AG20443 (cell line): ENCODE measurements at places on chromosomes 3 and 15.

GRCh38 chr3:6542795-6543194, 318.1 kb upstream of the GRM7 start:
- no peak for DNase-seq

- no peak for DNase-seq
Observed at GRCh38 chr3:179088306-179088705, 16.7 kb upstream of the ZMAT3 start.

DNA sequence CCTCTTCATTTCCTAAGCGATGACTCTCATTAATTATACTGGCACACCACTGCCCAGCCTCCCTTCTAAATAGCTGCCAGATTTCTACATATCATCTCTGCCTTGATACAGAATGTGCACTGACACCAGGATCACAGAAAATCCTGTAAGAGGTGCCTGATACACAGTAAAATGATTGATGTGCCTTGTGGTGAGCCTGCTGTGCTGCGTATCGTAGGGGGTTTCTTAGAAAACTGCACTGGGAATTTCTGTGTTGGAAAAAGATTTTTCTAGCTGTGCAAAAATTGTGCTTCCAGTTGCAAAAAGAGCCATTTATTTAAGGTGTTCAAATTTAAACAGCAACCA, 3.0 kb upstream of the PLCH1 start:
- no peak for DNase-seq

DNA sequence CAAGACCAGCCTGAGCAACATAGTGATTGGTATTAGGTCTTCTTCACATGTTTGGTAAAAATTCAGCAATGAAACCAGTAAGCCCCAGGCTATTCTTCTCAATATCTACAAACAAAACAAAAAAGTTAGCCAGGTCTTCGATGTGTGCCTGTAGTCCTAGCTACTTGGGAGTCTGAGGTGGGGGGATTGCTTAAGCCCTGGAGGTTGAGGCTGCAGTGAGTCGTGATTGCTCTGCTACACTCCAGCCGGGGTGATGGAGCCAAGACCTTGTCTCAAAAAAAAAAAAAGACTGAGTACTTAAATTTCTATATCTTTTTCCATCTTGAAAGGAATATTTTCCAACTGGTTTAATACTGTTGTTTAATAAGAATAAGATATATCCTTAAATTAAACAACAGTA, 106.8 kb downstream of the MBNL1 start:
- no peak for DNase-seq

DNA sequence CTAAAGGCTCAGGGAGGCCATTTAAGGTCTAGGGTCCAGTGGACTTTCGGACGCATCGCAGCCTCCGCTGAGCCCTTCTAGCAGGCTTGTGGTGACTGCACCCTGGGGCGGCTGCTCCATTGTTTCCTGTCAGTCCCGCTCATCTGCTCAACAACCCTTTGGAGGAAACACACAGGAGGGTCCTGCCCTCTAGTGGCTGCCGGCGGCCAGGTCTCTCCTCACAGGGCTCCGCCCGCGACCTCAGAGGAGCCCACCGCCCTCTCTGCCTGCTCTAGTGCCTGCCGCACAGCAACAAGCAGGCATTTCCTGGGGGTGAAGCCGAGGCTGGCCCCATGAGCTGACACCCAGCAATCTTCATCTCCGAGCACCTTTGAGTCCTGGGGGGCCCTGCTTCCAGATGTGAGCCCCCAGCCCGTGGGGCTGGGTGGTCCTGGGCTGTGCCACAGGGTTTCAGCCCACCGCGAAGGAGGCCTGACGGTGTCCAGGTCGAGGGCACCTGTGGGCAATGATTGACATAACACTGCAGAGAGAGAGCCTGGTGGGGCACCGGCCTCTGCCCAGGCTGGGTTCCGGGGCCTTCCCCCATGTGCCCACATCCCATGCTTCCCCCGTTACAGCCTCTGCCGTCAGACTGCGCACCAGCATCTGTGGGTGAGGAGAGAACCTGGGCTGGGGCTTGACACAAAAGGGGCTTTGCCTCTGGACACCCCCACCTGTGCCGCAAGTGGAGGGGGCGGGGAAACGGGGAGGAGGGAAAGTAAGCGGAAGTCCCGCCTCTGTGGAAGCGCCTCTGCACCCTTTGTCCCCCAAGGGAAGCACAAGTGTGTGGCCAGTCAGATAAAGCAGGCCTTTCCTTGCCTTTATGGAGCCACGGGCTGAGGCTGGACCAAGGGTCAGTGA, 27.0 kb upstream of the SFMBT1 start:
- peak; percentile 90 for DNase-seq

GRCh38 chr3:52420388-52420787, 24.5 kb downstream of the SEMA3G start:
- no peak for DNase-seq

DNA sequence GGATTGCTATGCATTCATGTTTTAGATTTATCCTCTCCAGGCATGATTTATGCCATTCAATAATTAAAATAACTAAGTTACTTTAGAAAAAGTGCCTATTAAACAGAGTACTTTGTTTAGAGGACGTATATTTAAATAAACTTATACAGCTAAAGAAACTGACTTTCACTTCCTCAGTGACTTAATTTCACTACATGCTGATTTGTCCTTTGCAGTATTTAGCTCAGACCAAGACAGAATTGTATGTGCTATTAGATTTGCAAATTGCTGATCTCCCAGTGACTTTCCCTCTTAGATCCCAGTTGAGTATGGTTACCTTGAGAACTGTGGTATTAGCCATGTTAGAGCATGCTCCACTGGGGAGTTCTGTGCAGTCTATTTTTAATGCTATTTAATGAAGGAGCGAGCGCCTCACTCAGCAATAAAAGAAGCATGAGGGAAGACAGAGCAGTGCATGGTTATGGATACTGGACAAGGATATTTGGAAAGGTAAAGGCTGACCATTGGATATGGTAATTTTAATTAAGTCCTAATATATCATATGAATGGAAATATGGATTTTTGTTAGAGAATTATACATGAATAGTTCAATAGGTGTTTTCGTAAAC, 2.7 kb downstream of the ARPP21 start:
- no peak for DNase-seq

- no peak for DNase-seq
Observed at GRCh38 chr3:169619793-169620192, 43.7 kb downstream of the MECOM start.

- DNase-seq = no peak
Observed at GRCh38 chr3:146780251-146780650, 175.1 kb upstream of the PLSCR5 start.

- peak; percentile 25 for DNase-seq
Observed at GRCh38 chr3:114846779-114847178, 300.3 kb downstream of the ZBTB20 start.

DNA sequence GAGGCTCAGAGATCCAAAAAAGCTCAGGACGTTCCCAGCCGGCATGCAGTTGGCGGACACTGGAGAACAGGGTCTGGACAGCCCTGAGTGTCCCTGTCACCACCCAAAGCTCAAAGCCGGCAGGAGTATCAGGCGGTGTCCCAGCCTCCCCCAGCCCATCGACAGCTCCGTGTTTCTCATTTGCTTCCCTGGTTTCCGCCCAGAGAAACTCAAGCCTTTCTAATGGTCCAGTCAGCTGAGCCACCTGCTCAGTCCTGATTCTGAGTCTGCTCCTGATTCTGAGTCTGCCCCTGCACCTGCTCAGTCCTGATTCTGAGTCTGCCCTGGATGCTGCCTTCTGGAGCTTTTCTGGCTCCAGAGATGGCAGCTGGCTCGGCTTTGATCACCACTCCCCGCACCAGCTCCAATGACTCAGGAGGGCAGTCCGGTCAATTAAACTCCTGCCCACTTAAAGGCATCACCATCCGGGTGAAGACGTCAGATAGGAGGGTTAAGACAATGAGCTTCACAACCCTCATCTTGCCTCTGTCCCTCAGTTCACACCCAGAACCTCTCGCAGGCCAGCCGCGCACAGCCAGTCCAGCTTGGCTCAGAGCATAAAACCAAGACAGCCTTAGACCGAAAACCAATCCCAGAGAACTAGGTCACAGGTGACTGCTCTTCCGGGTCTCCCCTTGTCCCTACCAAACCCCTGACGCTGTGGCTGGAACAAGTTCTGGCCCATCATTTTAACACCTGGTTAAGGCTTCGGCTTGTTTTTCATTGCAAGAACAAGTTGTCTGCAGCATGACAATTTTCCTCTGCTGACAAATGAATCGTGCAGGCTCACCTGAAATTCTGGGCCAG, 6.8 kb downstream of the PCSK6 start:
- no peak for DNase-seq

GRCh38 chr3:64056606-64057180, 33.4 kb upstream of the PSMD6 start:
- no peak for DNase-seq

- DNase-seq = no peak
Observed at GRCh38 chr15:67823314-67824196, 1.8 kb upstream of the SKOR1 start.
